ENCODE measurements at places on chromosomes 13 and 19.
A peak's percentile ranks its signal among the peaks of the same experiment; 100 is the strongest.

- DNase-seq: no peak
- no peak overlapping the region for H3K27ac ChIP-seq
- H3K4me1 ChIP-seq: no peaks in the 10 kb centered on the region
- no peak overlapping the region for H3K4me3 ChIP-seq
Observed at GRCh38 chr13:105219651-105220050, 1315.8 kb downstream of the EFNB2 start.

GRCh38 chr19:51226067-51226466 lies 1.2 kb downstream of the CD33 start:
- no peak overlapping the region for H3K4me3 ChIP-seq
- no peak for DNase-seq
- H3K27me3 ChIP-seq: no peaks in the 10 kb centered on the region
- H3K4me1 ChIP-seq: no peaks in the 10 kb centered on the region
- H3K27ac ChIP-seq: no peak overlapping the region

- peaks cover 4% of the 10 kb centered on the region for H3K4me1 ChIP-seq
- peaks cover 15% of the 10 kb centered on the region for H3K27me3 ChIP-seq
- no peak for DNase-seq
- H3K27ac ChIP-seq: no peak overlapping the region
- H3K4me3 ChIP-seq: no peak overlapping the region
Observed at GRCh38 chr13:26760832-26761582, 421 bp upstream of the GPR12 start.

DNA sequence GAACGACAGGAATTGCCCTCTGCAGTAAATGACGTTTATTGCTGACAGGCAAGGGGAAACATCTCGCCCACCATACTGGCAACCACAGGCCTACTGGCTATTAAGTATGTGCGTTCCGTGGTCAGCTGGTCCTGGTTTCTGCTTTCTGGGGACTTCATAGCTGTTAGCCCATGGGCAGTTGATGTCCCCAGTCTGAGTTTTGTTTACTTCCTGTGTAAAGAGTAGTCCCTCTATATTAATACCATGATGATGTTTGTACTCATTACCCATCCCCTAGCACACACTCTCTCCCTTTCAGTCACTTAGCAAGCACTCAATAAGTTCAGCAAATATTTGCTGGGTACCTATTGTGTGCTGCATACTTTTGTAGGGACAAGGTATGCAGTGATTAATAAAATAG lies 6.5 kb upstream of the MIA start:
- no peaks in the 10 kb centered on the region for H3K27me3 ChIP-seq
- peaks cover 27% of the 10 kb centered on the region for H3K4me1 ChIP-seq
- H3K4me3 ChIP-seq: no peak overlapping the region
- peaks cover 23% of the 10 kb centered on the region for H3K36me3 ChIP-seq
- DNase-seq: no peak

GRCh38 chr19:6239871-6240676 lies 39.7 kb downstream of the MLLT1 start:
- no peak overlapping the region for H3K27ac ChIP-seq
- DNase-seq: no peak
- no peaks in the 10 kb centered on the region for H3K36me3 ChIP-seq

- DNase-seq: no peak
- no peak overlapping the region for H3K4me3 ChIP-seq
- H3K27me3 ChIP-seq: peaks cover 3% of the 10 kb centered on the region
- no peak overlapping the region for H3K27ac ChIP-seq
Observed at GRCh38 chr19:373391-374182, 29.0 kb upstream of the MIER2 start.

DNA sequence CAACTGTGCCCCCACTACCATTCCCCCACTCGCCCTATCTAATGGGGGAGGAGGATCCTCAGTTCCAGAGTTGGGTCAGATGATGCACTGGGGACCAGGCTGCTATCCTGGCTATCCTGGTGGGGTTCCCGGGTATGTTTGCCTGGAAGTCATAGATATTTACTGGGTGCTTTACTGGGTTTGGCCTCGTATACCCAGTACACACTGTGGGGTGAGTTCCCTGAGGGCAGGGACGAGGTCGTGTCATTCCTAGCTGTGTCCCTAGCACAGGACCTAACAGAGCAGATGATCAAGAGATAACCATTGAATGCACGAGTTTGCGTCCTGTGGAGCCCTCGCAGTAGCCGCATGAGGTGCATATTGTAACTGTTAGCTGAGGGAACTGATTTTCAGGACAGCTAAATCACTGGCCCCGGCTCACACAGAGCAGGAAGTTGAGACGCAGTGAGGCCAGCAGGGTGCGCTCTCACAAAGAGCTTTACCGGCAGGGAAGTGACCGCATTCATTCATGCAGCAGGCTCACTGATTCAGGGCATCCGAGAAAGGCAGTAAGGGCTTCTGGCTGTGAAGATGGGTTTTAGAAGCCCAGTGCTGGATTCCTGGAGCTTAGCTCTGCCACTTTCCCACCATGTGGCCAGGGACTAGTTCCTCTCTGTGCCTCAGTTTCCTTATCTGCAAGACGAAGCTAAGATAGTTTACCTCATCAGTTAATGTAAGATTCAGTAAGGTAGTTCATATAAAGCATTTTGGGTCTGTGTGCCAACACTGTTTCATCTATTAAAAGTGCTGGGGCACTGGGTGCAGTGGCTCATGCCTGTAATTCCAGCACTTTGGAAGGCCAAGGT lies 6.0 kb downstream of the RUVBL2 start:
- peaks cover 7% of the 10 kb centered on the region for H3K36me3 ChIP-seq
- H3K27ac ChIP-seq: no peak overlapping the region
- no peaks in the 10 kb centered on the region for H3K27me3 ChIP-seq
- H3K4me1 ChIP-seq: peaks cover 5% of the 10 kb centered on the region

GRCh38 chr19:42130254-42130573 lies 2.0 kb downstream of the POU2F2 start:
- peaks cover 46% of the 10 kb centered on the region for H3K4me1 ChIP-seq
- no peak overlapping the region for H3K4me3 ChIP-seq
- no peaks in the 10 kb centered on the region for H3K27me3 ChIP-seq
- H3K27ac ChIP-seq: no peak overlapping the region

GRCh38 chr19:31283701-31284100 lies 65.5 kb downstream of the TSHZ3 start:
- no peak overlapping the region for H3K27ac ChIP-seq
- no peaks in the 10 kb centered on the region for H3K27me3 ChIP-seq
- no peaks in the 10 kb centered on the region for H3K36me3 ChIP-seq
- H3K4me1 ChIP-seq: no peaks in the 10 kb centered on the region

- H3K4me1 ChIP-seq: no peaks in the 10 kb centered on the region
- H3K4me3 ChIP-seq: peak within 1 kb of the TSS; percentile 4
- H3K27ac ChIP-seq: no peak within 1 kb of the TSS
- H3K27me3 ChIP-seq: no peaks in the 10 kb centered on the region
- H3K36me3 ChIP-seq: no peaks in the 10 kb centered on the region
Observed at GRCh38 chr19:53132141-53132991, at the start of gene ZNF415. Gene ZNF415 (minus strand): TSS chr19:53132910. CDS start chr19:53122676, 10,234 bp downstream.

GRCh38 chr13:47038188-47038587 lies 141.3 kb upstream of the HTR2A start:
- H3K4me3 ChIP-seq: no peak overlapping the region
- DNase-seq: no peak
- H3K27me3 ChIP-seq: no peaks in the 10 kb centered on the region
- no peaks in the 10 kb centered on the region for H3K4me1 ChIP-seq

DNA sequence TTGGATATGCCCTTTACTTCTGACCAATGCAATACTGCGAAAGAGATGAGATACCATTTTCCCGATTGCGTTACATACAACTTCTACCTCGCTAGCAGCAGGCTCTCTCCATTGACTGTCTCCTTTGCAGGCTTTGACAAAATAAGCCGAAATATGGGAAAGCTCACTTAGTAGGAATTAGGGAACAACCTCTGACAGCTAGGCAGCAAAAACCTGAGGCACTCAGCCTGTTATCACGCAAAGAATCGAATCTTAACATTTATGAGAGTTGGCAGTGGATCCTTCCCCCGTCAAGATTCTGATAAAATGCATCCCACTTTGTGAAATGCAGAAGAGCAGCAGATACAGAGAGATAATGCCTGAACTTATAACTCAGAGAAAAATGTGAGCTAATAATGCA lies 1379.5 kb upstream of the PCDH9 start:
- H3K27ac ChIP-seq: no peak overlapping the region
- DNase-seq: no peak
- no peaks in the 10 kb centered on the region for H3K36me3 ChIP-seq
- no peaks in the 10 kb centered on the region for H3K27me3 ChIP-seq
- no peak overlapping the region for H3K4me3 ChIP-seq

DNA sequence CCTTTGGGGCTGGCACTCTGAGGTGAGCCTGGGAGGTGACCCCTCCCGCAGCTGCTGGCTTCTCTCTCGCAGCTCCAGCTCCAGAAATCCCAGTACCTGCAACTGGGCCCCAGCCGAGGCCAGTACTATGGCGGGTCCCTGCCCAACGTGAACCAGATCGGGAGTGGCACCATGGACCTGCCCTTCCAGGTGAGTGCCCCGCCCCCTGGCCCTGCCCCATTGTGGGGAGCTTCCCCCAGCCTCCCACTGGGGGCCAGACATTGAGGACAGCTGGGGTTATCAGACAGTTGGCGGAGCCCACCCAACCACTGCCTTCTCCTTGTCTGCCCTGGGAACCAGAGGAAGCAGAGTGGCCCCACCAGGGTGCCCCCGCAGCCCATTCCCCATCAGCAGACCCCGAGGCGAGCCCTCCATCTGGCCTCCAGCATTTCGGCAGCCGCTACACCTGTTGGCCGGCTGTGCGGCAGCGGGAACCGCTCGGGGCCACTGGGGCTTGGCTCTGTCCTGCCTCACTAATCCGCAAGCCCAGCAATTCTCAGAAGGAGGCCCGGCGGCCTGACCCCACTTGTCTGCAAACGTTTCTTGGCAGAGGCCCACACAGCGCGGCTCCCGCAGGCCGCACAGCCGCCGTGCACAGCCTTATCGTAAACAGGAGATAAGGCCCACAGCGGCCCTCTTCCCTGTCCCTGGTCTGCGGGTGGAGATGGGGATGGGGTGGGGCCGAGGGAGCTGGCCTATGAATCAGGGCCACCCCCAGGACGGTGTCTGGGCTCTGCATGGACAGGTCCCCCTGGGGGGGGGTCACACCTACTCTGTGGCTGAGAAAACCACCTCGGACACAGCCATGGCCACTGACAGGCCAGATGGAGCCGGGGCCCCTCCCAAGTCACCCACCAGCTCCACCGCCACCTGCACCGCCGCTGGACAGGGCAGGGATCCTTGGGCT lies 48.0 kb downstream of the COMP start:
- no peaks in the 10 kb centered on the region for H3K36me3 ChIP-seq
- no peak overlapping the region for H3K4me3 ChIP-seq
- no peaks in the 10 kb centered on the region for H3K27me3 ChIP-seq

DNA sequence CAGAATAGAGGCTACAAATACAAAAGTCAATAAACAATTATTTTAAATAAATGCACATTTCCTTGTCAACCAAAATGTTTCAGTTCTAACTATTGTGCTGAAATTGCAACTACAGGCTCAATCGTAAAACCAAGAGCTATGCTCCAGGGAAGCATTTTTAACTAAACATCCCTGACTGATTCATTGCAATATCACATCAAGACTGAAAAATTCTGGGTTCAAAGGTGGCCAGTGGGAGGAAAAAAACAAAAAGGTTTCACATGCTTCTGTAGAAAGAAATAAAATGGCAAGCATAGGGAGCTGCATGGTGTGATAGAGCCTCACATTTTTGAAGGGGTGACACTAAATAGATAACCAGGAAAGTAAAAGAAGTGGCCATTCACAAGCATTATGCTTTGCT lies 862.8 kb downstream of the PCDH9 start:
- no peaks in the 10 kb centered on the region for H3K4me1 ChIP-seq
- H3K36me3 ChIP-seq: no peaks in the 10 kb centered on the region
- no peak overlapping the region for H3K27ac ChIP-seq
- no peak overlapping the region for H3K4me3 ChIP-seq
- no peaks in the 10 kb centered on the region for H3K27me3 ChIP-seq

DNA sequence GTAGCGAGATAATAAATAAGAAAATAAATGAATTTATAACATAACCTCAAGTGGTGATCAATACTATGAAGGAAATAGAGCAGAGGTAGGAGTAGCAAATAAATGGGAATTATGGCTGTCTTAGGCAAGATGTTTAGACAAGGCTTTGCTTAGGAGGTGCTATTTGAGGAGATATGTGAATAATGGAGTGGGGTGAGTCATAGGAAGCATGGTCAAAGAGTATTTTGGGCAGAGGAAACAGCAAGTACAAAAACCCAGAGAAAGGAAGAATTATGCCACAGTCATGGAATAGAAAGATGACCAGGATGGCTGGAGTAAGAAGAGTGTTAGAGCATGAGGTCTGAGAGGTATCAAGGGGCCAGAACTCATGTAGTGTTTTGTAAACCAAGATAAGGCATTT lies 33.6 kb upstream of the LPAR6 start:
- no peak overlapping the region for H3K4me3 ChIP-seq
- H3K4me1 ChIP-seq: peaks cover 11% of the 10 kb centered on the region
- no peak for DNase-seq
- H3K27ac ChIP-seq: no peak overlapping the region

GRCh38 chr13:44652168-44652567 lies 76.0 kb upstream of the TSC22D1 start:
- no peaks in the 10 kb centered on the region for H3K27me3 ChIP-seq
- no peak overlapping the region for H3K4me3 ChIP-seq
- DNase-seq: no peak
- no peaks in the 10 kb centered on the region for H3K36me3 ChIP-seq
- H3K27ac ChIP-seq: no peak overlapping the region

- no peak for DNase-seq
- H3K27ac ChIP-seq: no peak overlapping the region
- peaks cover 66% of the 10 kb centered on the region for H3K36me3 ChIP-seq
- H3K27me3 ChIP-seq: no peaks in the 10 kb centered on the region
- H3K4me3 ChIP-seq: no peak overlapping the region
Observed at GRCh38 chr19:38838208-38838985, 6.8 kb upstream of the ECH1 start.

DNA sequence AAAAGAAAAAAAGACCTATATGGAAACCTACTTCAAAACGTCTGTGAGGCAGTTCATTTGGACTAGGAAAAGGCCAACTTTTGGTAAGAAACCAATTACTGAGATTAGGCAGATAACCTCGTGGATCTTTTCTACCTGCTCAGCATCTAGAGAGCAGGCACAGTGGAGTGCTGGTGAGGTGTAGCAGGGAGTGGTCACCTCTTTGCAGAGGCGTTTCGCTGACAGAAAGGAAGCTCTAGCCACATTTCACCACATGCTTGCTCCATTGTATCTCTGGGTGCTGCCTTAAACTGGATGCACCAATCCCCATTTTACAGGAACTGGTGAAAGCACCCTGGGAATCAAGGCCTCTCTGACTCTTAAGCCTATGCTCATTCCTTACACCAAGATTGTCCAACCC lies 360.5 kb downstream of the LIG4 start:
- no peaks in the 10 kb centered on the region for H3K4me1 ChIP-seq
- H3K4me3 ChIP-seq: no peak overlapping the region
- no peak overlapping the region for H3K27ac ChIP-seq
- H3K36me3 ChIP-seq: no peaks in the 10 kb centered on the region
- DNase-seq: no peak
- no peaks in the 10 kb centered on the region for H3K27me3 ChIP-seq

- DNase-seq: no peak
- H3K4me3 ChIP-seq: no peak overlapping the region
- H3K36me3 ChIP-seq: no peaks in the 10 kb centered on the region
- H3K4me1 ChIP-seq: no peaks in the 10 kb centered on the region
Observed at GRCh38 chr19:34096020-34096915, 76.0 kb upstream of the LSM14A start.

GRCh38 chr19:46081928-46082727 lies 41.3 kb upstream of the IGFL4 start:
- H3K4me1 ChIP-seq: no peaks in the 10 kb centered on the region
- H3K27ac ChIP-seq: no peak overlapping the region
- peaks cover 23% of the 10 kb centered on the region for H3K27me3 ChIP-seq
- H3K4me3 ChIP-seq: no peak overlapping the region
- H3K36me3 ChIP-seq: no peaks in the 10 kb centered on the region
- DNase-seq: no peak

- H3K4me1 ChIP-seq: peaks cover 12% of the 10 kb centered on the region
- H3K27ac ChIP-seq: no peak overlapping the region
- H3K36me3 ChIP-seq: no peaks in the 10 kb centered on the region
- H3K27me3 ChIP-seq: no peaks in the 10 kb centered on the region
- H3K4me3 ChIP-seq: no peak overlapping the region
Observed at GRCh38 chr13:30792285-30793000, 57.1 kb downstream of the ALOX5AP start.
